ENCODE measurements at places on chromosomes 16 and 17. TPM values are rescaled to one million over a fixed set of nuclear protein-coding genes. Genes with fewer than 3 reads are reported as not detected.
A peak's percentile ranks its signal among the peaks of the same experiment; 100 is the strongest.

DNA sequence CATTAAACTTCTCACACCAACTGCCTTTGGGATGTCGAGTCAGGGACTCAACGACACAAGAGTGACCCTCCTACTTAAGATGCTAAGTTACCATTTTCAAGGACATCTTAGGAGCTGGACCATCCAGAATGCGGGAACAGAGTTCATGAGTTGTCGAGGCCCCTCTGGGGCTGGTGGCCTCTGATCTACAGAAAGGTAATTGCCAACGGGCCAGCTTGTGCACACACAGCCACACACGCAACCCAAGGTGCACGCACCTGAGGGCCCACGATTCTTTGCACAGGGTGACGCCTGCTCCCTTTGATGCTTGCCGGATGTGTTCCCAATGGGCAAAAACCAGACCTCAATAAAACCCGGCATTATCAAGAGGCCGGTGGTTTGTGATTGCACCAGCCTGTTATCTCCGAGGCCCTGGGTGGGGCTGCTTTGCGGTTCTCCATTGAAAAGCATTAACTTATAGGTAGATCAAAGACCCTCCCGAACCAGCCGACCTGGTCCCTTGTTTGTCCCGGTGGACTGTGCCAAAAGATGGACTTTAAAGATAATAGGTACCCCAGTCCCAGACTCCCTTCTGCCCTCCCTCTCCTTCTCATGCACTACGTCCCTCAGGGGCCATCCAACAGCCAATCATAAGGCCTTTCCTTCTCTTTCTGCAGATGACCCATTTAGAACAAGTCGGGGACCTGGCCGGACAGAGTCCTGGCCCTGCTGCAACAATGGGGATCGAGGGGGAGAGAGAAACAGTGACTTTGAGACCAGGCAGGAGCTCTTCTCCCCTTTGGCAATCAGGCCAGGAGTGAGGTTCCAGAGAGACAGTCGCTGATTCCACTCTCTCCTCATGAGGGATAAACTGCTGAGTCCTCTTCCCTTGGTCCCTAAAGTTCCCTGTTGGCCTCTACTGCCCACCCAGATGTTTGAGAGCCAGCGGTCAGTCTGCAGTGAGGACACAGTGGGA, 292.5 kb downstream of the SOX9 start:
- no peak for DNase-seq

- no peak for DNase-seq
These were observed 3.3 kb downstream of the GRN start for GRCh38 chr17:44348234-44348987.

DNA sequence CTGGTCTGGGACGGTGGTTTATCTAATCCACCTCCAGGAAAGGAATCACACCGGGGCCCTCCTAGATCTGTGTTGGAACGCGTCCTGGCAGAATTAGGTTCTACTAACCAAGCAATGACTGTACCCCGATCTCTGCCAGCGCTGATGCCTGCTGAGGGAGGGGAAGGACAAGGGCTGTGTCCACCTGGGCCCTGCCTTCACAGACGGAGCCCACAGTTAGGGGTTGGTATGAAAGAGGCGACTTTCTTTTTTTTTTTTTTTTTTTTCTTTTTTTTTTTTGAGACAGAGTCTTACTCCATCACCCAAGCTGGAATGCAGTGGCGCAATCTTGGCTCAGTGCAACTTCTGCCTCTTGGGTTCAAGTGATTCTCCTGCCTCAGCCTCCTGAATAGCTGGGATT, 9.9 kb upstream of the KRT19 start:
- DNase-seq, result no peak

DNA sequence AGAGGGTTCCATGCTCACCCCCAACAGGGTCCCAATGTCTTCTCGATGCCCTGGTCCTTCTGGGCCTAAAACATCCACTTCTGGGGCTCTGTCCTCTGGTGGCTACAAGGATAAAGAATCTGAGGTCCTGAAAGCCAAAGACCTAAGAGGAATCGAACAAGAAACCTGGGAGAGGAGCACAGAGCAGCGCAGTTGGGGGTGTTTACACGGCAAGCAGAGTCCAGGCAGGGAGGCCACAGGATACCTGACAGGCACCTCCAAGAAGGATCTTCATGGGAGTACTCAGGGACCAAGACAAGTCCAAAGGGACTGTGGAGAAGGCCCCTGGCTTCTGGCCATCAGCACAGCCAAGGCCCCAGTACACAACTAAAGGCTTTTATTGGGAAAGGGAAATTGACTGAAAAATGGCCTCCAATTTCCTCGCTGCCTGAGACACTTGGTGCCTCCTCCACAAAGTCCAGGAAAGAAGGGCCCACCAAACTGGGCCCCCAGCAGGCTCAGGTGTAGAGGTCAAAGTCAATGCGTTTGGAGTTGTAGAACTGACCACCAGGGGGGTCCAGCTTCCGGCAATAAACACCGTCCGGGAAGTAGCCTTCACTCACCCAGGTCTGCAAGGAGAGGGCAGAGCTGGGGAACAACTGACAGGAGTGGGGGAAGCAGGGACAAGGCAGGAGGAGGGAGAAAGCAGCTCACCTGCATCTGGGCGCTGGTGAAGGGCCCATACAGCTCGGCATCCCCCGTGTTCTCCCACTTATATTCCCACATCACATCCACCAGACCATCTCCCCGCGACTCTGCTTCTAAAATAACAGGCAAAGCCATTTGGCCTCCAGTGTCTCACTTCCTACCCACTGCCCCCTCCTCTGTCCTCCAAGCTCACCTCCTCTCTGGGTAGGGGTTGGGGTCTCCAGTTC, 2.4 kb downstream of the CD2BP2 start:
- no peak for DNase-seq

The PRKCB gene
- 180 TPM for total RNA-seq

DNA sequence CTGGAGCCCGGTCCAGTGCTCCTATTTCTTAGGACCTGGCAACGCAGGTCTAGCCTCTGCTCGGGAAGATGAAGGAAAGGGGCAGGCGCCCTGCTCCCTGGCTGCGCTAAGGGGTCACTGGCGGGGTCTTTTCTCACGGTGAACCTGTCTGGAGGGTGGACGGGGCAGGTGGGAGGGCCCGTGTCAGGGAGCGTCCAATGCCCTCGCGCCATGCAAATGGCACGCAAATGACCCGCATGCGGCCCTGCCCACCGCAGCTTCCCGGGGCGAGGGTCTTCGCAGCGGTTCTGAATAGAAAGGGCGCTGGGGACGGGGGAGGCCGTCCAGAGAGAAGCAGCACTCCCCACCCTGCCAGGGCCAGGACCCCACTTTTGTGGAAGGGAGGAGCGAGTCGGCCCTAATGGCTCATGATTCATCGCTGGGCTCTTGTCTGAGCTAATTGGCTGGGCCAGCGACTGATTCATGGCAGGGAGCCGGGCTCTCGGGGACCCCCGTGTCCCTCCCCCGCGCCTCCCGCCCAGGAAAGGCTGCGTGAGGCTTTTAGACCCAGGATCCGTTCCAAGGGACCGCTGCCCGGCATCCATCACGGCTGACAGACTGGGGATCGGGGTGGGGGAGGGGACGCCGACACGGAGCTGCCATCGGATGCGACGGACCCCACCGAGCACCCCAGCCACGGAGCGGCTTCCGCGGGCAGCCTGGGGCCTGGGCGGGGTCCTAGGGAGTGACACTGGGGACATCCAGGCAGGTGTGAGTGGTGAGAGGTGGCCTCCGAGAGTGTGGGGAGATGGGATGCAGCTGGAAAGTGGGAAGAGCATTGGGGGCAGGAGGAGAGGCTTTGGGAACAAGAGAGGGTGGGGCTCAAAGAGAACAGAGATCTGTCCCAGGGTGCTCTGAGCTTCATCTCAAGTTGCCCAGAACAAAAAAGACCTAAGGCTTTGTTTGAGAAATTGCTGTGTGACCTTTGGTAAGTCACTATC, 25.0 kb upstream of the NGFR start:
- DNase-seq, result no peak

GRCh38 chr16:85557083-85557970, 55.8 kb upstream of the GSE1 start:
- DNase-seq, result peak; percentile 57

GRCh38 chr16:50102051-50102746, 36.4 kb downstream of the HEATR3 start:
- DNase-seq, result no peak

DNA sequence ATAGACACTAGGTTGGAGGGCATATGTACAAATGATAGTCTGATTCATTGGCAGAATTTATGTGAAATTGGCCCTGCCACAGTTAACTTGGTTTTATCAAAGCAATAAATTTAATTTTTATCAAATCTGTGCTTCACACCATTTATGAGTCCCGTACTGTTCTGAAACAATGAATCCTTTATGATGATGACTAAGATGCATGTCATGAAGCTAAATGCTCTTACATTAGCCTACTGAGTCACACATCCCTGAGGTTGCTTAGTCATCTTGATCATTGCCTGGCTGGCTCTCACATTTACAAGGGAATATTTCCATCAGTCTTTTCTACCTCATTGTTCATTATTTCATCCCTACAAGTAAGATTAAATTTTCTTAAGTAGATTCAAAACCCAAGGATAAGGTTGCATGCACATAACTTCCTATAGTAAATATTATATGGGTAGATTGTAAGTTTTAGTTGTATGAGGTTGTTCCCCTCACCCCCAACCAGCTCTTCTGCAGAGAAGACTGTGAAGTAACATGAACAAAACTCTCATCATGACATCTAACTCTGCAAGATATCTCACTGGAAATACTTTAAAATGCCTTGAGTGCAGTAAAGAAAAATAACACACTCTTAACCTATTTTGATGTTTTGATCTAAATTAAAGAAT, 170.7 kb downstream of the CYB561 start:
- DNase-seq, result no peak

DNA sequence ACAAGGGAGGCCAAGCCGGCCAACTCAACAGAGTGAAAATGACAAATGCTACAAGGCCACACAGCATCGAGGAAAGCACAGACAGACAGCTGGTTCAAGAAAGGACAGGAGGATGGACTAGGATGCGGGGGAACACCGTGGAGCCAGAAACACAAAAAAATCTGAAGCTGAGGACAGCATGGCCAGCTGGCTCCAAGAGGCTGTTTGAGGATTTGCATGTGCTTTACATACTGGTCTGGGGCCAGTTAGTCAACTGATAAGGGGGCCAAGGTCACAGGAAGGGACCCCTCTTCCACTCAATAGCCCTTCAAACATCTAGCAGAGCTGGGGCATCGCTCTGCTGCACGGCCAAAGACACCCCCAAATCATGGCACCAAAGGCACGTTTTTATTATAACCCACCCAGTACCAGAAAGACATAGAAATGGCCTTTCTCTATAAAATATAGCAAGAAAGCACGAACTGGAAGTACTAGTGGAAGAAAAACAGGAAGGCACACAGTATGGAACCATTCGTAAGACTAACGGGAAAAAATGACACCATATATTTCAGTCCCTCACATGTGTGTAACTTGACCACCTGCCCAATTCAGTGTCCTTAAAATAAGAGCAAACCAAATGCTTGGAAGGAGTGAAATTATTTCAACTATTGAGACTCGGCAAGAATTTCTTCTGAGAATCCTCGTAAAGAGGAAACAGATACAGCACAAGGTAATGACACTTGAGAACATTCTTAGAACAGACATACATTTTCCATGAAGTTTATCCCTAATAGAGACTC, 7.8 kb upstream of the SRL start:
- no peak for DNase-seq

- DNase-seq, result no peak
These were observed 119.5 kb downstream of the AATF start for GRCh38 chr17:37068266-37068665.

GRCh38 chr16:4928227-4928626, 8.7 kb downstream of the PPL start:
- DNase-seq, result no peak

- no peak for DNase-seq
These were observed 258.6 kb downstream of the CBLN1 start for GRCh38 chr16:49023050-49023449.

GRCh38 chr16:12124742-12125141, 148.2 kb downstream of the SNX29 start:
- no peak for DNase-seq

- DNase-seq, result no peak
These were observed 53.2 kb downstream of the CDYL2 start for GRCh38 chr16:80751167-80751566.

DNA sequence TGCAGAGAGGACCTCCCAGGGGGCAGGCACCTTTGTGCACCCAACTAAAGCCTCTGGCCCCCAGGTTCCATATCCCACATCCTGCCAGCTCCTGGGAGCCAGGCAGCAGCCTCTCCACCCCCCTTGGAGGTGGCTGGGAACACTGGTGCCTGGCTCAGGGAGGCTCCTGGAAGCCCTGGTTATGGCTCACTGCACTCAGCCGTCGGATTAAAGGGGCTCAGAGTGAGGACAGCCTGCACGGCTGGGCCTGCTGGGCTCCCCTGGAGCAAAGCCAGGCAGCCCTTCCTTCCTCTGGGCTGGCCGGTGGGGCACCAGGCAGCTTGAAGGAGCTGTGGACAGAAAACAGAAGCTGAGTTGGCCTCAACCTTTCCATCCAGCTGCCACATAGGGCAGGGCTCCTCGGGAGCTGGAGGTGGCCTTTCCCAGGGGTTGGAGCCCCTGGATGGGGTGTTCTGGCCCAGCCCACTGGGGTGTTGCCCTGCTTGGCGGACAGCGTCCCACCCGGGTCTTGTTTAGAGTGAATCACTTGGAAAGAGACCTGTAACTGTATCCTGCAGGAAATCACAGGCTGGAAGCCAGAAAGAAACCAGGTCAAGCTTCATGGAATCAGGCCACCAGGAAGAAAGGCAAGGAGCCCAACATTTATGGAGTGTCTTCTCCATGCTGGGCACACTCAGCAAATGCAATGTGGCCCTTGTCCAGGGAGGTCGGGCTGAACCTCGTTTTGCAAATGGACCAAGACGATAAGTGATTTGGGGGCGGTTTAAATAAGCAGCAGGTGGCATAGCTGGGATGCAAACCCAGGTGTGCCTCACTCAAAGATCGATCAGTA, 253.3 kb downstream of the SOX9 start:
- no peak for DNase-seq

DNA sequence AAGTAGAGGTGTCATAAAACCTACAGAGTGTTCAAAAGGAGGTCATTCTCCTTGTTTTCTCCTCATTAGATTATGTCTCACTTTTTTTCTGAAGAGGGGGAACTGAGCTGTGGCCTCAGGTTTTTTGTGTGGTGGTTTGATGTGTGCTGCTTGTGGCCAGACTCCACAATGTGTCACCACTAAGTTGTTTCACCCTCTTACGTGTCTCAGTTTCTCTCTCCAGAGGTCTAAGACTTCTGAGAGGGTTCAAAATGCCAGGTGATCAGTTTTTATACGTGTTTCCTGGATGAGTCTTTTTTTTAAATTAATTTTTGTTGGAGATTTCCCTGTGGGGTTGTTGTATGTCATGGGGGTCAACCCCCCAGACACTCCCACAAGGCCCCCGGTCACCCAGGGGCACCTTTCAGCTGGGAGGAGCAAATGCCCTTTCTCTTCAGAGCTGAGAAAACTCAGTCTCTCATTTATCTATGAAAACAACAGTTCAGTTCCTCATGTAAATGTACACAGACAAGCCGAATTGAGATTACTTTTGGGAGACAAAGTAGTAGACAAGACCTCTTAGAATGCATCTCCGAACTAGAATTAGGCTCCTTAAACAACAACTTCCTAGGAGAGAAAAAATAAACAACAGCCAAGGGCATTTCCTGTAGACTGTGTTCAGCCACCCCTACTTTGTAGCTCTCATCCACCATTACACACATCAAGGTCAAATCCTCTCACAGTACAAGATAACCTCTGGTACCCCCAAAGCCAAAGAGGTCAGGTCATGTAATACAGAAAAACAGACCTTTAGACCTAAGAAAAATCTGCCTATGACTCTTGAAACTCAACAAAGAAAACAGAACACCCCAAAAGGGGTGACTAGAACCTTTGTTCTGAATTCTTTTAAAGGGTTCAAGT, 23.9 kb upstream of the TMEM98 start:
- DNase-seq, result peak; percentile 31

GRCh38 chr16:65524997-65525396, 403.1 kb upstream of the CDH11 start:
- no peak for DNase-seq

GRCh38 chr16:67053767-67054334, 24.9 kb downstream of the CBFB start:
- peak; percentile 44 for DNase-seq

Measured in naive thymus-derived CD4-positive, alpha-beta T cell (primary cell).